ENCODE measurements at places on chromosomes 16 and 17.
A peak's percentile ranks its signal among the peaks of the same experiment; 100 is the strongest.

GRCh38 chr16:31087971-31088370 is 772 bp downstream of the PRSS53 start:
- no peak for DNase-seq

DNA sequence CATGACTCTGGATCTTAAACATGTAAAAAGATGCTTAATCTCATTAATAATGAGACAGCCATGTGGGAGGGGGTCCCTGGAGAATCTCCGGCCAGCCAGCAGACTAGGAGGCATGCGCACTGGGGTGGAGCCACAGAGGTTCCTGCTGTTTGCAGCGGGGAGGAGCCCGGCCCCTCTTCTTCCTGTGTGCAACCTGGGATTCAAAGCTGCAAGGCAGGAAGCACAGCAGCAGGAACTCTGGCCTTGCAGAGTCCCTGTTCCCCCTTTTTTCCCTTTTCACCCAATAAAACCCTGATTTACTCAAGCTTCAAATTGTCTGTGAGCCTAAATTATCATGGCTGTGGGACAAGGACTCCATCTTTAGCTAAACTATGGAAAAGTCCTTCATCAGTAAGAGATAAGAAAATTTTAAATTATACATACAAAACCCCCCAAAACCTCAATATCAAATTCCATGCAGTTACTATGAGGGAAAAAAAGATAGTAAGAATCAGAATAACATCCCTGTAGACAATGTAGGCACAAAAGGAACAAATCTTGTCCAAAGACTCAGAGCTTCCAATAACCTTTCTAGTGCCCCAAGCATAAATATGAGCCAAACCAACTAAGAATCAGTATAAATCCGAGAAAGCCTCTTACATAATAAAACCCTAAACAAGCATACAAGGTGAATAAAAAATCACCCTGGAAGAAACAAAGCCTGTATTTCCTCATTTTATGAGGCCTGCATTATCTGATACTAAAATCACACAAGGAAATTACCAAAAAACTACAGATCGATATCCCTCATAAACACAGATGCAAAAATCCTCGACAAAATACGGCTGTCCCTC is 12.1 kb downstream of the CFDP1 start:
- DNase-seq, result no peak

GRCh38 chr17:35890774-35891155 is 10.6 kb upstream of the CCL5 start:
- DNase-seq, result no peak

DNA sequence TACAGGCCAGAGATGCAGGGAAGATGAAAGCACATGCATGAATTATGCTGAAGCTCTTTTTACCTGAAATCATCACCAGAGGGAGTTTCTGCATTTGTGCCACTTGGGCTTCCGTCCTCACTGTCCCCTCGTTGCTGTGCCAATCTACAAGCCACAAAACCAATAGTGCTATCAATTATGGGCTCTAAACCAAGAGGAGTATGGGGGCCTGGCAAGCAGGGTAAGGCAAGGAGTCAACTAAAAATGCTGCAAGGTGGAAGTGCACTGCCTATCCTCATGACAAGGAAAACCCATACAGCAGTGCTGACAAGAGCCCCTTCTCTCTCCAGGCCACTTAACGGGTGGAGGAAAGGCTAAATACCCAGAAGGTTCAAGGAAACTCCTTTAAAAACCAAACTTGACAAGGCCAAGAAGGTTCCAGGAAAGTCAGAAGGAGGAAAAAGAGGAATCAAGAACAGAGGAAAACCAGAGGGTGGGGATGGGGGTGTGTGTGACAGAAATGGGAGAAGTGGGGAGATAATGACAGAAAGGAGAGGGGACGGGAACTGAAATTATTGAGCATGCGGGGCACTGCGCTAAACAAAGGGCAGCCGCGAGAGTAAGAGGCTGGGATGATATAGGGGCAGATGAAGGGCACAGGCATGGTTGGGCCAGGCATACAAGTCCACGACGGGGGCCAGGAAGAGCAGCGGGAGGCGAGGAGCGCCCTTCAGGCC is 674 bp downstream of the C17orf75 start:
- DNase-seq, result no peak

- no peak for DNase-seq
These were observed 4.5 kb downstream of the ARHGDIA start for GRCh38 chr17:81866440-81867169.

GRCh38 chr17:77330602-77331081 is 189.9 kb downstream of the SEC14L1 start:
- DNase-seq, result no peak

DNA sequence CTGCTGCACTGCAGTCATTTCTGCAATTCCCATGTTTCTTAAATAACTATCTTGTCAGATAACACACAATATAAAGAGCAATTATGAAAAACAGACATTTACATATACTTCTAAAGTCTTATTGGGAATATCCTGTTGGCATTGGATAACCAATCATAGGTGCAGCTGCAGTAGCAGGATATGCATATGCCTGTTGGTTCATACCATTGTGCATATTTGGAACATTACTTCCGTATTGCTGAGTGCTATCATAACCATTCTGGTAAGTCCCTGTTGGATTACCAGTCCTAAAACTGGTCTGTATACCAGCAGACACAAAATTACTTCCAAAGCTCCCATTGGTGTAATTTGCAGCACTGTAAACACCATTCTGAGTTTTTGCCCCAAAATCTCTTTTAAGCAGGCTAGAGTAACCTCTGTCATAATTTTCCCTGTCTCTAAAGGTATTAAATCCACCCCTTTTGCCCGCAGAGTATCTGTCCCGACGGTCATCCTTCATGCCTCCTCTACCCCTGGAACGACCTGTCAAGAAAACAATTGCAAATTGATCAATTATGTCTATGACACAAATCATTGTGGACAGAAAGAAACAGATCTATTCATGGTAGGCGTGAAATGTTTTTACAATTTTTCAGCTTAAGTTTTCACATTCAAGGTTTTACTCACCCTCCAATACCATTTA is 3.1 kb upstream of the POLG2 start:
- DNase-seq, result no peak

DNA sequence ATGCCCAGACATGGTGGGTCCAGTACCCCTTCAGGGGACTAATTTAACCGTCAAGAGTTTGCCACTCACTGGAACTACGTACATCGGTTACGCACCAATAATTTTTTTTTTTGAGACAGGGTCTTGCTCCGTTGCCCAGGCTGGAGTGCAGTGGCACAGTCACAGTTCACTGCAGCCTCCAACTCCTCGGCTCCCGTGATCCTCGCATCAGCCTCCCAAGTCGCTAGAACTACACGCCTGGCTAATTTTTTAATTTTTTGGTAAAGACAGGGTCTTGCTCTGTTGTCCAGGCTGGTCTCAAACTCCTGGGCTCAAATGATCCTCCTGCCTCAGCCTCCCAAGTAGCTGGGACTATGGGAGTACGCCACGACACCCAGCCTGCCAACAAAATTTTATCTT is 15.6 kb downstream of the RPH3AL start:
- DNase-seq, result no peak

DNA sequence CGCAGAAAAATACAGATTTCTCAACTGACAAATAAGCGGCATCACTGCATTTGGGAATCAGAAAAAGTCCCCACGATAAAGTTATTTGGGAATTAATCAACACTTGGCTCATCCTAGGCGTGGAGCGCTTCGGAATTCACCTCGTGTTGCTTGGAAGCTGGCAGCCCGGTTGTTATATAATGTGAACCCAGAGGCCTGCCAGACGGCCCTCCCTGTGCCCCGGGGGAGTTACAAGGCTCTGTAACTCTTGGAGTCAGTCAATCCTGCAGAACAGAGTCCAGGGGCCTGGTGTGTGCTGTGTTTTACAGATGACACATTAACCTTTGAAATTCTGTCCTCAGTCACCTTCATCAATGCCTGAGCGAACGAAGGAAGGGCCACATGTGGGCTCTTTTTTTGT is 111.1 kb downstream of the PITPNC1 start:
- DNase-seq, result no peak

GRCh38 chr16:64882078-64882784 is 239.6 kb downstream of the CDH11 start:
- DNase-seq, result no peak

- DNase-seq, result no peak
These were observed 55.1 kb downstream of the STXBP4 start for GRCh38 chr17:55023626-55024025.

- no peak for DNase-seq
These were observed 98.9 kb upstream of the GSE1 start for GRCh38 chr16:85514295-85514597.

- no peak for DNase-seq
These were observed 43.4 kb downstream of the SPOP start for GRCh38 chr17:49634485-49634860.

DNA sequence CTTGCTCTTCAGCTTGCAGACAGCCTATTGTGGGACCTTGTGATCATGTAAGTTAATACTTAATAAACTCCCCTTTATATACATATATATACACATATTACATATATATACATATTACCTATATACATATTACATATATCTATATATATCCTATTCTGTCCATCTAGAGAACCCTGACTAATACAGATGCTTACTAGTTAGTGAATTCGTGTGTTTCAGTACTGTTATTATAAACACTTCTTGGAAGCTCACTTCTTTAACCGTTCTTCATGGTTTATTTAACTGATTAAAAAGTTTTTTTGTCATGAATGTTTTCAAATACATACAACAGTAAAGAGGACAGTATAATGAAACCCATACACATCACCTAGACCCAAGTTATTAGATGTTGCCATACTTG is 12.6 kb downstream of the ORC6 start:
- no peak for DNase-seq

GRCh38 chr17:57285701-57286100 is 29.4 kb downstream of the MSI2 start:
- DNase-seq, result no peak

DNA sequence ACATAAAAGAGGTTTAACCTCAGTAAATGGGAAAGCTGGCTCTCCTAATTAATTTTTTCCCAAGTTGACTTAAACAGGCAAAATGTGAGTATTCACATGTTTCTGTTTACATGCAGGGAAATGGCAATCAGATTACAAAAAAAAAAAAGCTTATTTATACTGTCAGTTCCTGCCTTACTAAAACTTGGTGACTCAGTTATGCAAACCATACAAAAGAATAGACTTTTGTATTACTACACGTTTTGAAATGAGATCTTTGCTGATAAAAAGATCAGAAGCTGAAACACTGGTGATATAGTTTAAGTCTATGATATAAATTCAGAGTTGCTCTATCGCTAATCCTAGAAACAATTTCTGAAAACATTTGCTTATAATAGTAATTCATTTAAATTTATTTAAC is 9.4 kb upstream of the KCNJ2 start:
- no peak for DNase-seq

DNA sequence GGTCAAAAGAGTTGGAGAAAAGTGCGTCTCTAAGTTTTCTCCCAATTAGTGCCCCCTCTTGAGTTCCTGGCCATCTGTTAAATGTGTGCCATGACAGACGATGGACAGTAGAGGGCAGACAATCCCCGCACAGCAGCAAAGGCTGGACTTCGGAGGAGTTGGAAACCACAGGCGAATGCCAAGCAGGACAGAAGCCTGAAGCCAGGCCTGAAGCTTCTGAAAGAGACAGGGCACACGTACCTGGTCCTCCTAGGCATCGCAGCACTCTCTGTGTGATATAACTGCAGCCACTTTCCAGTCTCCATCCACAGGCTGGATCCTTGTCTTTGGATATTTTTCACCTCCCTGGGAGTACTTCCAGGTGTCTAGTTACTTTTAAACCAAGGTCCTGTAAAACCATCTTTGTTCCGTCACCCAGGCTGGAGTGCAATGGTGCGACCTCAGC is 14.5 kb downstream of the C17orf100 start:
- DNase-seq, result peak; percentile 68

- no peak for DNase-seq
These were observed 5.3 kb downstream of the ITGAX start for GRCh38 chr16:31360251-31360650.

DNA sequence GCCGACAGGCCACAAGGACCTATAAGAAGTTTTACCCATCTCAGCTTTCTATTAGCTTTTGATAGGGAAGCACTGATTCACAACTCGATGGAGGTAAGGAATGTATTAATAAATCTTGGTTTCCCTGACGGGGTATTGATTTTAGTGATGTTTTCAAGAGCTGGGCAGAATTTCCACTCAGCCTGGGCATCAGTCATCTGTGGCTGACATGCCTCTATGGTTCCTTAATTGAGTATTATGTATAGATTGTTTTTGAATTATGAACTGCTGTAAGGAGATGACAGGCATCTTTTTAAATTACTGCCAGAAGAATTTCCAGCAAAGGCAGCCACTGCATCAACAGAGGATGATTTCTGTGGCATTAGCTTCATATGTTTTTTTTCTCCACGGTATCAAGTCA is 128.6 kb downstream of the CPPED1 start:
- DNase-seq, result no peak

DNA sequence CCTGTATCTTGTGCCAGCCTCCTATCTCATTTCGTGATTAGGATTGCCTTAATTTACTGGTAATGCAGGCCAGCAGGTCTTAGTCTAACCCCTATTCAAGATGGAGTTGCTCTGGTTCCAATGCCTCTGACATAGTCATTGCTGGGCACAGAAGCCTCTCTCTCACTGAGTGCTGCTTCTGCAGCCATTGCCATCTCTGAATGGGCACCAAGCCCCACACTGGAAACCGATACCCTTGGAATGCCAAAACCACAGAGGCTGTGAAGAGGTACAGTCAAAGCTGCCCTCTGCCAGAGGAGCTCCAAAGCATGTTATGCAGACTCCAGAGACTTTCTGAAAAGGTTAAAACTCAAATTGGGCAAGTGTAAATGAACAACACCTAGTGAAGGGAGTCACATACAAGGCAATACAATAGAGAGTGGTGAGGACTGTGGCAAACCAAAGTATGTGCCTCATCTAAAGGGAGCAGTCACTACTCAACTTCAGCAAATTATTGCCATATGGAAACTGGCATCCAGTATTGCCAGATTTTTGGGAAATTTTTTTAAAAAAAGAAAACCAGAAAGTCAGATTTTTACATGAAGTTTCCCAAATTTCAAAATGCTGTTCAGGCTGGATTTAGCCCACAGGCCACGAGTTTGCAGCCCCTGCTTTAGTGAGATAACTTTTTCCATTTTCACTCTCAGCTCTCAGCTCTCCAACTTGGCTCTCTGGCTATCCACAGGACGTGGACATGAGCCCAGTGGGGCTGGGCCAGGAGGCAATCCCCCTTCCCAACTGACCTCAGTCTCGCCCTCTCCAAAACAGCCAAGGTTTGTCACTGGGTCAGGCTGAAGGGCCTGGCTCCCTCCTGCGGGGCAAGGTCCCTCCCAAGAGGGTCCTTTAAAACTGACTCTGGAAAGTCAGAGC is 2.1 kb upstream of the MMP2 start:
- DNase-seq, result no peak

- no peak for DNase-seq
These were observed 18.9 kb downstream of the KPNA2 start for GRCh38 chr17:68054296-68054900.
